Non-pigmented ciliary epithelial cell (primary cell): ENCODE measurements at places on chromosomes 11 and 22.

DNA sequence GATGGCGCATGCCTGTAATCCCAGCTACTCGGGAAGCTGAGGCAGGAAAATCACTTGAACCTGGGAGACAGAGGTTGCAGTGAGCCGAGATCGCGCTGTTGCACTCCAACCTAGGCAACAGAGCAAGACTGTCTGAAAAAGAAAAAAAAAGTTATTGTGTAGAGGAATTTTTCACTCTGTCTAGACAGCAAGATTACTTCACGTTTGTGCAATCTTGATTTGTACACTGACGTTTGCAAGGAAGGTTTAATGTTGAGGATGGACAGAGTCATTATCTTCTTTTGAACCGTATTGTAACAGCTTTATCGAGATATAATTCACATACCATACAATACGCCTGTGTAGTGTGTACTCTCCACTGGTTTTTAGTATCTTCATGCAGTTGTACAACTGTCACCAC is 3.7 kb downstream of the CTTN start:
- DNase-seq, result no peak

GRCh38 chr11:17839450-17839849 is 104.9 kb downstream of the KCNC1 start:
- DNase-seq, result no peak

GRCh38 chr22:23205339-23206049 is 25.2 kb downstream of the BCR start:
- no peak for DNase-seq

DNA sequence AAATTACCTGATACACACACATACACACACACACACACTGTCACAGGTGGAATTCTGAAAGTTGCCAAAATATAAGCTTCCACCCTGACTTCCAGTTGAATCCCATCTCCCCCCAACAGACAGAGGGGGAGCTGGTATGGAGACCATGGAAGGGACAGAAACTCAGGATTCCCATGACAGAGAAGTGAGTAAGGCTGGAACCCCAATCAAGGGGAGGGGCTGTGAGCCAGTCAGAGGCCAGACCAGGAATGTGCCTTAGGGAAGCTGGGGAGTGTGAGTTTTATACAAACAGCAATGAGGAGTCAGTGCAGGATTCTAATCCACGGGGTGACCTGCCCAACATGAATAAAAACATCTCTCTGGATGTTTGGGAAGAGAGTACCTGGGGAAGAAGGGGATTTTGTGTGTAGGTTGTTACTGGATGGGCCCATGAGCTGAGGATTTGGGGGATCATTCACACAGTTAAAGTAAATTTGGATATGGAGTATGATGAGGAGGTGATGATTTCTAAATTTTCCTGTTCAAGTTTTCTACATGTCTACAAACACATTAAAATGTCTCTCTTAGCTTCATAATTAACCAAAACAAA is 38.7 kb upstream of the TOP3B start:
- DNase-seq, result no peak

DNA sequence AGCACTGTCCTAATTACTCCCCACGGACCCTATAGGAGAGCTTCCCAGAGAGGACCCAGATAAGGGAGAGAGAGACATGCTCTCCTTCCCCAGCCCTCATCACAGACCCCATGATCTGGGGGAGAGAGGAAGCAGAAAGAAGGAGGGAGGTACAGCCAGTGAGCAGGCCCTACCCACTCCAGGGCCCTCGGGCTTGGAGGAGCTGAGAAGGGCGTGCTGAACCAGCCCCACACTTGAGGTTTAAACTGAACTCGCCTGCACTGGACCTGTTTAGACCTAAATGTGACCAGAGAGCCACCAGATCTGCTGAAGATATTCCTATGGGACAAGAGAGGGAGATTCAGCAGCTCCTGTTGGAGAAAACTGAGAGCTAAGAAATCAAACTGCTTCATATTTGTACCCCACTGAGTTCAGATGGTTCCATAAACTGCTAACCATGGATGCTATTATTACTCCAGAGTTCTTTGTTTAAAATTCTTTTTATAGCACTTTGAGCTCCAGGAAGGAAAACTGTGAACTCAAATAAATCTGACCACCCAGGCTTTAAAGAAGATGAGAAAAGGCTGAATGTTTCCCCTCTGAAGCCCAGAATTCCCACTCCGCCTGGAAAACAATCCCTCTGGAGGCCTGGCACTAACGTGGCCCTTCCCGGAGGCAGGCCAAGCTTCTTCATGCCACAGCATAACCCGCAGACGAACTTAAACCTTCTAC is 67.2 kb downstream of the EFCAB6 start:
- DNase-seq, result no peak

DNA sequence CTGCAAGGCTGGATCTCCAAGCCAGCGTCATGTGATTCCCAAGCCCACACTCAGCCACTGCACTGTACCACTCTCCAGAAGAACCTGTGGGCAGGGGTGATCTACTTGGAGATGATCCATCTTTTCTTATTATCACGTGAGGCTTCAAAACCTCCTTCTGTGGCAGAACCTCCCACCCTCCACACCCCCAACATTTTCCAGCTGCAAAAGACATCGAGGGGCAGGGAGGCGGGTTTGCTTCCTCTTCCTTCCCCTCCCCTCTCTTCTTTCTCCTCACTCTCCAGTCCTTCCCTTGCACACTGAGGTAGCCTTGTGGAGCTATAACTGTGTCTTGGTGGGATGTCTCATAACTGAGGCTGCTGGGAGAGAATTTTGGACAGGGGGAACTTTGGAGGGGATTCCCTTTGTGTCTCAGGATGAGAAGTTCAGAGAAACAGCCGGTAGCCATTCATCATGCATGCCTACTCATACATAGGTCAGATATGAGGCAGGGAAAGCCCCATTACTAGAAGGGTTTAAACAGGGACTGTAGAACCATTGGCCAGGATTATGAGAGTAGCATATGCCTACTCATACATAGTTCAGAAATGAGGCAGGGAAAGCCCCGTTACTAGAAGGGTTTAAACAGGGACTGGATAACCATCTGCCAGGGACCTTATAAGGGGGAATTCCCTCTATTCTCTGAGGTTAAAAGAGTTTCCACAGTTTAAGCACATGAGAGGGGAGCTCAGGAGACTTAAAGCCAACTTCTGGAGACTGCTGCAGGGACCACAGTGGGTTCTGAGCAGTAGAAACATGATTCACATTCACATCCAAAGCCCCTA is 420.7 kb upstream of the CADM1 start:
- no peak for DNase-seq

GRCh38 chr11:62172294-62172693 is 17.7 kb upstream of the SCGB1D1 start:
- DNase-seq, result no peak

DNA sequence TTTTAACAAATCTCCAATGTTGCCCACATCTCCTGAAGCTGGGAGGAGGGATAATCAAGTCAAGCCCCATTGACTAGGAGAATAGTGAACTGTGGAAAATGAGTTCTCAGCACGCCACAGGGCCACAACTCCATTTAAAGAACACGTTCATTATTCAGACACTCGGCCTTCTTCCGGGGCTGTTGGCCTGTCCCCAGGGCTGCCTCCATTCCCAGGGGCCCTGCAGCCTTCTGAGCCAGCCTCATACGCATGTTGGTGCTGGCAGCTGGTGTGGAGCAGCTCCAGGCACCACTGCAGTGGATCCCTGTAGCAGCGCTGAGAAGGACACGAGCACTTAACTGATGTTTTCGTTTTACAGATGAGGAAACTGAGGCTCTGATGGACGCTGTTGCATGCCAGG is 87.5 kb upstream of the RCN1 start:
- no peak for DNase-seq

DNA sequence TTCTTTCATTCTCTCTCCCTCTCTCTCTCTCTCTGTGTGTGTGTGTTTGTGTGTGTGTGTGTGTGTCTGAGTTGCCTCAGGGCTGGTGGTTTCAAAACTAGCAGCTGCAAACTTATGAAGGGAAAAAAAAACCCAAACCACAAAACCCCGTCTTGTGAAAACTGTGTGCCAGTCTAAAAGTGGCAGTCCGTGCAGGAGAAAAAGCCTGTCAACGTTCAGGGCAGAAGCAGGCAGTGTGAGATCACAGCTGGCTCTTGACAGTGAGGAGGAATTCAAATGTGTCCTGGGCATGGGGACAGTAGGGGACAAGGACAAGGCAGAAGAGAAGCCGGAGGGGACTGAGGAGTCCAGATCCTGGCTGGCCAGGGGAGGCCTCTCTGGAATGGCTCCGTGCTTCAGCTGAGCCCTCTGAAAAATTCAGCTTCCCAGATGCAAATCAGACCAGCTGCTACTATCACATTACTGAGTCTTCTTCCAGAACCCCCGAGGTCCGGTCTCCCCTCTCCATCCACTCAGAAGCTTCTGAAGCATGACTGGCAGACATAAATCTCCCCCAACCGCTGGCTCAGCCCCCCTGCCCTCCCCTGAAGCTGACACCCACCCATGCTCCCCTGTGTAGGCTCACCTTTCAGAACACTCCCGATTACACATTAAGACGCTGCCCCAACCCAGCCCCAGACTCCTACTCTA is 31.9 kb downstream of the FLI1 start:
- DNase-seq, result no peak

DNA sequence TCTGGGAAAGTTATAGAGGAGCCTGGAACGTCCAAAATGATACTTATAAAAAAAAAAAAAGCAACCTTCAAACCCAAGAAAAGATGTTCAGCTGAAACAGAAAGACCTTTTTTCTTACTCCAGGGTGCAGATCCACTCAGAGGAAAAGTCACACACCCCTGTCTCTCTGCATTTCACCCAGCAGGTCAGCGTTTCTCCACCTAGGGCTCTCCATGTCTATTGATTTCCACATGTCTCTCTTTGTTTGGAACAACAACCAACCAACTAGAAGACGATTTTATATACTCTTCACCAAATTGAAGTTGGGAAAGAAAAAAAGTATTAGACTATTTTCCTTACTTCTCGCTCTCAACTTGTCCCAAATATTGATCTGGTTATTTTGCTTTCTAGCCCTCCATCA is 42.2 kb upstream of the BLID start:
- DNase-seq, result no peak

DNA sequence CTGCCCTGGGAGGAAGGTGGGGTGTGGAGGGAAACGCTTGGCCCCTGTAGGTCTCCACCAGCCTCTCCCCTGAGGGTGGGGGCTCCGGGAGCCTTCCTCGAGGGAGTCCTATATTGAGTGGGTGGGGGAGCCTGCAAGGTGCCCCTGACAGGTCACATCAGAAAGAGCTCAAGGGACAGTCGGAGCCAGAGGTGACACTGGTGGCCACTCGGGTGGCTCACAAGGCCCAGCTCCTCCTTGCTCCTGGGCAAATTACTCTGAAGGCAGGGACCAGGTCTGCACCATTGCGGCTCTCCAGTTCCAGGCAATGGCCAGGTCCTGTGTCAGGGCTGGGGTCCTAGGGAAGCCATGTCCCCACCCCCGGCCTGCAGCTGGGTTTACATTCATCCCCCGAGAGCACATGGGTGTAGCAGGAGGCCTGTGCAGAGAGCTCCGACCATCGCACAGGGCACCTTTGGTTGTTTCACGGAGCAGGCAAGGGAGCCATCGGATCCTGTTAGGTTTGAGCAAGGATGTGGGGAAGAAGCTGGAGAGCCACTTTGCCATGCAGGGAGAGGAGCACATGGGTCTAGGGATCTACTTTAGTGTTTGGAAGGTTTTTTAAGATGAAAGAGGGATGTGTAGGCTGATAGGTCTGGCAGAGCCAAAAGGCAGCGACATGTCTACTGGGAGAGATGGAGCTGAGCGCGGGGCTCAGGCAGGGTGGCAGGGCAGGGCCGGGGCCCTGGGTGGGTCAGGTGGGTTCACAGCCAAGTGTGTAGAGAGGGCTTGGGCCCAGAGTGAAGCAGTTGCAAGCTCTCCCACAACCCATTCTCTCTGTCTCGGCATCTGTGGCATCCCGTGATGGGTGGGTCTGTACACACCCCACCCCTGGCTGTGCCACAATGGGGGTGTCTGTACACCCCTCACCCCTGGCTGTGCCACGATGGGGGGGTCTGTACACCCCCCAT is 14.8 kb downstream of the CCND1 start:
- DNase-seq, result no peak

GRCh38 chr22:30337461-30337778 is 10.7 kb upstream of the TBC1D10A start:
- no peak for DNase-seq

DNA sequence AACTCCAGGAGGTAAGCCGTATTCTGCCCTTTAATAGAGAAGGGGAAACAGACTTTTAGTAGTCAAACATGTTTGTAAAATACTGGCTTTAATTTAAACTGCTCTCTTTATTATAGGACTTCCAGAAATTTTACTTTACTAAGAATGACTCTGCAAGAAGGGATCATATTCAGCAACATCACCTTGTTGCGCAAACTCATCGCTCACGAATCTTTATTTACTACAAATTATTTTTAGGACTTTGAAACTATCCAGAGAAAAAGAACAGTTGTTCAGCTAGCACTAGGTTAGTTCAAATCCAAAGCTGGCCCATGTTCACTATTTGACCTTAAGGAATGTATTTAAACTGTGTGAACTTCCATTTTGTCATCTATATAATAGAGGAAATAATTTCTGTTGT is 498.3 kb upstream of the TENM4 start:
- no peak for DNase-seq

DNA sequence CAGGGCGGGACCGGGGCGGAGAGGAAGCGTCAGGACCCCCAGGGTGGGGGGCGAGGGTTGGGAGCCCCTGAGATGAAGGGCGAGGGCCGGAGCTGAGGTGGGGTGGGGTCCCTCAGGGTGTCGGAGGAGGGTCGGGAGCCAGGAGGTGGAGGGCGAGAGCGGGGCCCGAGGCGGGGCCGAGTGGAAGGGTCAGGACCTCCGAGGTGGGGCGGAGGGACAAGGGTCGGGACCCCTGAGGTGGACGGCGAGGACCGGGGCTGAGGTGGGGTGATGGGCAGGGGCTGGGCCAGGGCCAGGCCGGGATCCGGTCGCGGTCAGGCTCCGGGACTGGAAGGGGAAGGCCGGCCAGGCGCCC is 409 bp downstream of the SMC1B start:
- no peak for DNase-seq

DNA sequence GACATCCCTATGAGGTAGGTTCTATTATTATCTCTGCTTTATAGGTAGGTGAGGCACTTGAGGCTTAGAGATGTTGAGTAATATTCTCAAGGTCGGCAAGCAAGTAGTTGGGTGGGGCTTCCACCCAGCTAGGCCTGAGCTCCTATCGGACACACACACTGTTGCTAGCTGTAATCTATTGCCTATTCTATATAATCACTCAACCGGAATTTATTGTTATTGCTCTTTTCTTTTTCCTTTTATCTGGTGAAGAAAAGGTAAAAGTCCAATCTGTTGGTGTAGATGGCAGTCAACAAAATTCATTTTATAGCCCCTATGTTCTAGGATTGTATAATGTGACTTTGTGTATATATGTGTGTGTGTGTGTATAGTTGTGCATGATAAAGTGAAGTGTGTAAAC is 3.4 kb downstream of the OR9Q2 start:
- DNase-seq, result no peak

GRCh38 chr11:68411501-68411991 is 49.0 kb upstream of the PPP6R3 start:
- DNase-seq, result no peak

DNA sequence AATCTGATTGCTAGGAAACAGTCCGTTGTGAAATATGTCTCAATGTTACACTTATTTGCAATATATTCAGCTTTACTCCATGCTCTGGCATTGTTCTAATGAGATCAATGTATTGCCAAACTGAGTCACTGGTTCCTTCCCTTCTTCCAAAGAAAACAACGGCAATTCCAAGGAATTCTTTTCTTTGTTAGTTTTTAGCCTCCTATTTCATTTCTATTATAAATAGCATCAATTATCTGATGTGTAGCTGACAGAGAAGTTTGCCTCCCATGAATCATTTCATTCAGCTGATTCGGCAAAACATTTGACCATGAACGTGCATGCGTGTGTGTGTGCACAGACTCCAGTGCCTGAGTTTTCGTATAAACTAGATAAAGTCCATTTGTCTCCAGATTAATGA is 346.8 kb downstream of the ETS1 start:
- no peak for DNase-seq
